ENCODE measurements at places on chromosomes 3 and 15. TPM values are rescaled to one million over a fixed set of nuclear protein-coding genes. Genes with fewer than 3 reads are reported as not detected.

The WDR93 gene
- total RNA-seq = not detected

The MESD gene
- total RNA-seq = 19.9 TPM

The PCOLCE2 gene
- 44.8 TPM for total RNA-seq

The GPR27 gene
- not detected for total RNA-seq

The OR5K4 gene
- total RNA-seq = not detected

The IFT57 gene
- 34.7 TPM for total RNA-seq

The MYRIP gene
- 0.54 TPM for total RNA-seq

The STAC gene
- 0.32 TPM for total RNA-seq

The COL8A1 gene
- total RNA-seq = 414 TPM

The SLCO2A1 gene
- total RNA-seq = 4.5 TPM

The IL17RE gene
- 0.54 TPM for total RNA-seq

The RETNLB gene
- total RNA-seq = not detected

The CHRNB4 gene
- not detected for total RNA-seq

The MORC1 gene
- not detected for total RNA-seq

The INSYN1 gene
- total RNA-seq = 2.9 TPM

The GAP43 gene
- not detected for total RNA-seq

The TMEM212 gene
- total RNA-seq = not detected

The PLSCR5 gene
- total RNA-seq = not detected

The DHX30 gene
- total RNA-seq = 37.7 TPM

The ARPP21 gene
- not detected for total RNA-seq

The UPK1B gene
- not detected for total RNA-seq
